ENCODE measurements at places on chromosomes 5 and 9. TPM values are rescaled to one million over a fixed set of nuclear protein-coding genes. Genes with fewer than 3 reads are reported as not detected.

- DNase-seq = no peak
Measured at GRCh38 chr9:84811072-84811750, 141.7 kb downstream of the NTRK2 start.

GRCh38 chr5:116976767-116977166, 402.1 kb upstream of the SEMA6A start:
- DNase-seq = no peak

The PCDHA2 gene
- 0.05 TPM for polyA plus RNA-seq

DNA sequence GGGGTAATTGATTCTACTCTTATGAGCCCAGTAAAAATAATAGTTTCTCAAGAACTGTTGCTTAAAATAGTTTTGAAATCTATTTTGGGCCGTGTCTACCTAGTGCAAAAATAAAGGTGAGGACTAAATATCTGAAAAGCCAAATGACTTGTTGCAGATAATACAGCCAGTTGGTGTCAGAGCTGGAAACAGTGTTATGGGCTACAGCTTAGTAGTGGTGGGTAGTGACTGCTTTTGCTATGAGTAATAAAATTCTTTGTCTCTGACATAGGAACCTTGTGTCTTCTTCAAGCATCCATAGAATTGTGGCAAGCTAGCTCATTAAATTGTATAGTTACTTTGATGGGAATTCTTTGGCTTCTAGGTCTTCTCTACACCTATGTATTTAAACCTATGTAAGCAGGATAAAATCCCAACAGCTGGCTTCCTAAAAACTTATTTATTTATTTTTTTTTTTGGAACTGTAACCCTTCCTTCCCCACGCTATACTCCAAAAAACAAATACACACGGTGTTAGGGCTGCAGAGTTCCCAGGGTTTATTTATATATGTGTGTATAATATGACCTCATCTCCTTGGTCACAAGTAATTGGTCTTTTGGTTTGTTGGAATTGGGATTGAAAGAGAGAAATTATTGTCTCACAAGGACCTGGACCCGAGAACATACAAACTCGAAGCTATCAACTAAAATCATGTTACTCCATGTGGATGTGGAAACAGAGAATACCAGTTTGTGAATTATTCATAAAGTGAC, 138.0 kb downstream of the NUDT12 start:
- no peak for DNase-seq

All from muscle of back (tissue), 13 donors.